ENCODE measurements at places on chromosomes 13 and 19. TPM values are rescaled to one million over a fixed set of nuclear protein-coding genes. Genes with fewer than 3 reads are reported as not detected.

- no peaks in the 10 kb centered on the region for H3K36me3 ChIP-seq
- peak overlapping the region; percentile 97 for H3K27ac ChIP-seq
- H3K4me3 ChIP-seq = peak overlapping the region; percentile 59
- peak; percentile 81 for DNase-seq
Observed at GRCh38 chr19:48635263-48635965, 1.8 kb downstream of the DBP start.

The PCDH20 gene
- 5.6 TPM for total RNA-seq

DNA sequence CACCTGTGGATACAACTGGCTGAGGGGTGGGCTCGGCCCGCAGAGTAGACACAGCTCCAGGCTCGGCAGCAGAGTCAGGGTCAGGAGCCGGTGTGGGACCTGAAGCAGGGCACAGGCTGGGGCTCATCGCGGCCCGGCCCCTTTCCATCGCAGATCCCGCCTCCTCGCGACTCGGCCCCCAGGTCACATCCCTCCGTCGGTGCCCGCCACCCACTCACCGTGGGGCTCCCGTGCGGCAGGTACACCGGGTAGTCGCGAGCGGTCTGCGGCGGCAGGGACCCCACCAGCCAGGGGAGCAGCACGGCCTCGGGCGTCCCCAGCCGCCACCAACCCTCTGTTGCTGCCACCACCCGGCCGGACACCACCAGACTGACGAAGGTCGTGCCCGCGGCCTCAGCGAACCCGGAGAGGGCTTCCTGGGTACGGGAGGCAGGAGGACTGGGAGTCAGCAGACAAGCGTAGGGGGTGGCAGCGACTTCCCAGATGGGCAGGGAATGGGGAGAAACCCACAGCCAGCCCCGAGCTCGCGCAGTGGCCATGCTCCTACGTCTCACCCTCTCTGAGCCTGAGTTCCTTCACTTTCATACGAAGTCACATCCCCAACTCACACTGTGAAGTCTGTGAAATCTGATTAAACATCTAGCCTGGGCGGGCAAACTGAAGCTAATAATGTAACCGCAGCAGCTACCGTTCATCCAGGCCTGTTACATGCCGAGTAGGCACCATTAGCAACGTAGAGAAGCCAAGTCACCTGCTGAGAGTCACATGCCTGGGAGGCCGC is 3.7 kb downstream of the FUZ start:
- peak overlapping the region; percentile 69 for H3K4me3 ChIP-seq
- no peaks in the 10 kb centered on the region for H3K27me3 ChIP-seq
- peak overlapping the region; percentile 89 for H3K27ac ChIP-seq
- DNase-seq = peak; percentile 68

- no peak for DNase-seq
- H3K27ac ChIP-seq = no peak overlapping the region
- H3K36me3 ChIP-seq = no peaks in the 10 kb centered on the region
- peaks cover 7% of the 10 kb centered on the region for H3K27me3 ChIP-seq
Observed at GRCh38 chr13:111415765-111416164, 95.3 kb downstream of the TEX29 start.

The VSTM2B gene
- total RNA-seq = not detected

DNA sequence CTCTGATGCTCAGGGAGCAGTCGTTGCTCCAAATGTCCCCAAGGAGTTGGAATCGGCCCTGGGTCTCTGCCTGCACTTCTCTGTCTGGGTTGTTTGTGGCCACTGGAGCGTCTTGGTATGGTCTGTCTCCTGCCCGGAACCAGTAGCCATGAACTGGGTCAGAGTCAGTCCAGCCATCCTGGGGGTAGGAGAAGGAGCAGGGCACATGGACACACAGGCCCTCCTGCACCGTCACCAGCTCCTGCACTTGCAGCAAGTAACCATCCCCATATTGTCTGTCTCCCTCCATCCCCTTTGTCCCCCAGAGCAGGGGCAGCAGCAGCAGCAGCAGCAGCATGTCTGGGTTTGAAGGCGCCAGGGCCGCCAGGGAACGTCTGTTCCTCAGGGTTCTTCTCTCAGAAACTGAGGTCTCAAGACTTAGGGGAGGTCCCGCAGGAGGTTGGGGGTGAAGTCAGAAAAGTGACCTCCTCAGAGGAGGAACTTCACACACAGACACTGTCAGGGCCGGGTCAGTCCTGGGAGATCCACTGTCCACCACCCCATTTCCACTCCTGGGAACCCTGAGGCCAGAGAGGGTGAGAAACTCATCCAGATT is at the start of gene SIGLEC8:
TSS of gene SIGLEC8 (minus strand) at position 404 of the 595 bp plus-strand sequence. CDS start at position 337, 67 bp downstream.
- no peak within 1 kb of the TSS for H3K4me3 ChIP-seq
- peak within 1 kb of the TSS; percentile 64 for H3K27ac ChIP-seq
- no peaks in the 10 kb centered on the region for H3K4me1 ChIP-seq
- DNase-seq = no peak
- no peaks in the 10 kb centered on the region for H3K36me3 ChIP-seq
- peaks cover 8% of the 10 kb centered on the region for H3K27me3 ChIP-seq

GRCh38 chr13:44842158-44842557 is 147.1 kb downstream of the NUFIP1 start:
- H3K4me1 ChIP-seq = no peaks in the 10 kb centered on the region
- H3K27me3 ChIP-seq = no peaks in the 10 kb centered on the region
- no peak overlapping the region for H3K27ac ChIP-seq
- no peak for DNase-seq

DNA sequence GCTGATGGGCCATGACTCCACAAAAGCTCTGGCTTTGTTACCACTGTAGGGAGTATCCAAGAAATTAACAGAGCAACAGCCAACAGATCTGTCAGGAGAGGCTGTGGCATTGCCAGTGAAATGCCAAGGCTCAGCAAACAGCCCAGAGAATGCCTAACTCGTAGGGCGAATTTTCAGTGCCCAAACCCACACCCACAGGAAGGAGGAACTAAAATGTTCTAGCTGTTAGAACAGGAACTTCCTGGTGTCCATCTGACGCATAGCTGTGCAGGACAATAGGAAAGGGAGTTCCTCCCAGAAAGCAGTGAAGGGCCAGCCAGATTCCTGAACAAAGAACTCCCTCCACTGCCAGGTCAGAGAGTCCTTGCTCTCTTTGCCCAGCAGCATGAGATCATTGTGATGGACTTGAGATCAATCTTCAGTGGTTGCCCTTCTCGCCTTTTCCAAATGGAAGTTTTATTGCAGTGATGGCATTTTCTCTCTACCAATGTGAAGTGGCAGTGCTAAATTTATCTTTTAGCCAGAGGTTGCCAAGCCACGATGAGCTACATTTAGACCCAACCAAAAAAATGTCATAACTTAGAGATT is 224.2 kb upstream of the STARD13 start:
- DNase-seq = peak; percentile 33
- H3K4me3 ChIP-seq = no peak overlapping the region
- H3K27ac ChIP-seq = peak overlapping the region; percentile 83

The B3GNT3 gene
- not detected for total RNA-seq

DNA sequence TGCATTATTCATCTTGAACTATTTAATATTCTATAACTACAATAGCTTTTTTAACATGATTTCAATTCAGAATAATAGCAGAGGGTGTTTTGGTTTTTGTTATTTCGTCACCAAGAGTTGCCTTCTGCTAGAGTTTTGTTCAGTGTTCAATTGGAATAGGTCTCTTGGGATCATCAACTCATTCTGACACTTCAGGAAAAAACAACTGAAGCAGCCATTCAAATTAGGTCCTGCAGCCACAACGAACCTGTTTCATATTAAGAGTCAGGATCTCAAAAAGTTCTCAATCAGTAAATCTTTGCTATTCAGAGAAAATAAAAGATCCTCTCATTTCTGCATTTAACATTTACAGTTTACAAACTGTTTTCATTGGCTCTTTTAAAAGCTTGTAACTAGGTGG is 2.4 kb upstream of the CHAMP1 start:
- no peak overlapping the region for H3K27ac ChIP-seq
- H3K27me3 ChIP-seq = no peaks in the 10 kb centered on the region
- peaks cover 1% of the 10 kb centered on the region for H3K36me3 ChIP-seq
- H3K4me1 ChIP-seq = peaks cover 24% of the 10 kb centered on the region

The ZNF8 gene
- total RNA-seq = 5.1 TPM

The PLIN5 gene
- 82.8 TPM for total RNA-seq

GRCh38 chr19:46639358-46640182 is 3.6 kb upstream of the GNG8 start:
- H3K27me3 ChIP-seq = no peaks in the 10 kb centered on the region
- H3K4me1 ChIP-seq = peaks cover 8% of the 10 kb centered on the region
- no peaks in the 10 kb centered on the region for H3K36me3 ChIP-seq
- peak overlapping the region; percentile 51 for H3K27ac ChIP-seq
- DNase-seq = peak; percentile 66
- H3K4me3 ChIP-seq = peak overlapping the region; percentile 55

The SOX1 gene
- total RNA-seq = not detected

- H3K27me3 ChIP-seq = no peaks in the 10 kb centered on the region
- no peak for DNase-seq
Observed at GRCh38 chr13:114173745-114174144, 5.3 kb upstream of the CFAP97D2 start.

GRCh38 chr19:49840736-49841249 is 10.2 kb upstream of the PTOV1 start:
- no peaks in the 10 kb centered on the region for H3K27me3 ChIP-seq
- no peaks in the 10 kb centered on the region for H3K4me1 ChIP-seq
- DNase-seq = no peak
- H3K27ac ChIP-seq = no peak overlapping the region
- peaks cover 43% of the 10 kb centered on the region for H3K36me3 ChIP-seq
